ENCODE measurements at places on chromosomes 7 and 10. TPM values are rescaled to one million over a fixed set of nuclear protein-coding genes. Genes with fewer than 3 reads are reported as not detected.

DNA sequence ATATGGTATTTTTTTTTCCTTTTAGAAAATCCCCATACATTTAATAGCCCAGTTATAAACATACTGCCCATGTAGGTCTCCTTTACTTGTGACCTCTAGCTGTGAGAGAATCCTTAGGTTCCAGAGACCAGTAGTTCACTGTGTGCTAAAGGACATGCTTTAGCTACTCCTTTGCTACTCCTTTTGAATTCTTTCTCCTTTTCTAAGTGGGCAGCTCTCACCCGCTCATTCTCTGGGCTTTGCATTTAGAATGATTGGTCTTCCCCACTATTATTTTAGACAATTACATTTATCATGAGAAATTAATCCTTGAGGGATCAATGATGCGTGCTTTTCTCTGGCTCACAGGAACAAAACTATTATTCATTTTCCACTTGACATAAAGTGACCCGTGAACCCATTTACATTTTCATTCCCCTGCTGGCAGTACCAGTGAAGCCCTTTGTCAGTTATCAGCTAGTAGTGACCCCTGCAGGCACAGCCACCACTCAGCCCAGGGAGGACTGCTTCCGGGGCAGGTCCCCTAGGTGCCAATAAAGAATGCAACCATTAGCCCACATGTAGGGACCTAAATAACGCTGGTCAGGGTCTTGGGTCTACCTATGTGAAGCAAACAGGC is 844.3 kb downstream of the CNTNAP2 start:
- no peak for DNase-seq

DNA sequence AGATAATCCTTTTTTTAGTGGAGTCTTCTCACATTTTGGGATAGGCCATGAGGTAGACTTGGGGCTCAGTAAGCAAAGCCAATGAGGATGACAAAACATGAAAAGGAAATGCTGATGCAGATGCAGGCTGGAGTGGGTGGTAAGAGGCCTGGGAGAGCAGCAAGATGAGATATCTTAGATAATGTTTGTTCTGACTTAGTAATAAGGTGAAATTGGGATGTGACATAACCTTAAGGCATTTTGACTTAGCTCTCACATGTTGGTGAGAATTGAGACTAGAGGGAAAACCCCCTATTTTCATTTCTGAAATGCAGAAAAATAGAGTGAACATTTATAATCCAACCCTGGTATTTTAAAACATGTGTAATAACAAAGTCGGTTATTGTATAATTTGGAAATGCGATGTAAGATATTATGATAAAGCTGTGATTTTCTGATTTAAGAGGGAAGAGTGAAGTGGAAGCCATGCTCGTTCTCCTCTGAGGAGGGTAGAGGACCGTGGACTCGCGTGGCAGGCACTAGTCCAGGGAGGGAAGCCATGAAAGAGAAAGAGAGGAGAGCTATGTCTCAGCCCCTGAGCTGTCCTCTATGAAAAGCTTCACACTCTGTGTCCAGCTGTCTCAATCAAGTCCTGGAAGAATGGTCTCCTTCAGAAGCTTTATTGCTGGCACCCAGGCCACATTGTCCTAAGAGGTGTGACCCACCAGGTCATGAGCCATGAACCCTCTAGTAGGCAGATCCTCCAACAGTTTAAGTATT is 57.3 kb downstream of the ST7 start:
- DNase-seq, result no peak

DNA sequence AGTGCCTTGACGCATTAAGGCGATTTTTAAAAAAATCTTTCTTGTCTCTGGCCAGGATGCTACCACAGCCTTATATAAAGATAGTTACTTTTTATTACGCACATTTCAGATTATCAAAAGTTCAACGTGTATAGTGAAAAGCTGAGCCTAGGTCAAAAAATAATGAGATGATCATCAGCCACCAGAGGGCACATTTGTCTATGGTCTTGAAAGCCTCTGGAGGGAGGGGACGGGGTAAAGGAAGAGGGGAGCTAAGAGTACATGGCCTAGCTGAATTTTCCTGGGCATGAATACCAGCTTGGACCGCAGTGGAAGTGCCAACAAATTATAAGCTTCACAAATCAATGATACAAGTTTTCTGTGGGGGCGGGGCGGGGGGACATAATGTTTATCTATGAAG is 285.9 kb upstream of the SMIM30 start:
- no peak for DNase-seq

GRCh38 chr7:29105191-29105590 is 41.1 kb downstream of the CPVL start:
- DNase-seq, result no peak

DNA sequence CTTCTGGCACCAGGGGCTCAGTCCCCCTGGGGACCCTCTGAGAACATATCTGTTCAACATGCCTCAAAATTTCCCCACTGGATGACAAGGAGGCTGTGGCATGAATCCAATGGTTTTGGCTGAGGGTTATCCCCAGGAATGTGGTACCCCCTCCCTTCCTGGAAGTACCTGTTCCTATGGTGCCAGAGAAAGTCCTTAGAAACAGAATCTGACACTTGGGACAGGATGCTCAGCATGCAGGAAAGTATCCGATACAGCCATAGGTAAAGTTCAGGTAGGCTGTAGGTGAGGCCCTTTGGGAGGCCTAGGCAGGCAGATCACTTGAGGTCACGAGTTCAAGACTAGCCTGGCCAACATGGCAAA is 42.7 kb upstream of the A1CF start:
- DNase-seq, result no peak

DNA sequence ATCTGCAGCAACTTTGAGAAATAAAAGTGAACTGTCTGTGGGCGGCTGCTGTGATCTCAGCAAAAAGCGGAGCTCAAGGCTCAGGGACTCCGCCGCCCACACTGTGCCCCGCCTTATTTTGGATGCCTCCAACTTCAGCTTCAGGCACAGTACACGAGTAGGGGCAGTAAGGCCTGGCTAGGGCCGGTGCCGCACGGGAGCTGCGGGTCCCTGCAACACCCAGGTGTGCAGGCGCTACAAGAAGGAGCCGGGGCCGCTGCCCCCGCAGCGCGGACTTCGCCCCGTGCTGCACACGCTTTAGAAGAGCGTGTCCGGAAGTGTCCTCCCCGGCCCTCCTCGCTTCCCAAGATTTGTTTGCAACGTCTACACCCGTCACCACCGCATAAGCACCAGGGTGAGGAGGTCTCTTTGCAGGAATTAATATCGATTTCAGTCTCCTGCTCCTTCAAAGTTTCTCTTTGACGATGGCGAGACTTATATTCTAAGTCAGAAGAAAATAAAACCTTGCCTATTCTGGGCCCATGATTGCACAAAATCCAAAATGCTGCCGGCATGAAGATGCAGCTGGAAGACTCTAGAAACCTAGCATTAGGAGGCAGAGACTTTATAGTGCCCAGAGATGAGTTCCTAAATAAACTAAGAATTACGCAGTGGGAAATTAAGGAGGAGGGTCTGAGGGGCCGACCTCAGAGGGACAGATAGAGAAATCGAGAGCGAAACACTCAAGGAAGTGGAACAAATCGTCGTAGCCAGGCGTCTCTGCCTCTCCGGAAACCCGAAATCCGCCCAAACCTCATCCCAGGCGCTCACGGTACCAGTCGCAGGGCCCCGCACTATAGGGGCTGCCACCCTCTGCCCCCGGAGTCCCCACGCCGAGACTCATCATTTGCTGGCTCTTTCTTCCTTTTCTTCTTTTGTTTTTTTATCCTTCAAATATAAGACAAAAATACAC is 6.4 kb downstream of the VAX1 start:
- no peak for DNase-seq

GRCh38 chr10:132628966-132629900 is 91.6 kb downstream of the INPP5A start:
- DNase-seq, result peak; percentile 49

DNA sequence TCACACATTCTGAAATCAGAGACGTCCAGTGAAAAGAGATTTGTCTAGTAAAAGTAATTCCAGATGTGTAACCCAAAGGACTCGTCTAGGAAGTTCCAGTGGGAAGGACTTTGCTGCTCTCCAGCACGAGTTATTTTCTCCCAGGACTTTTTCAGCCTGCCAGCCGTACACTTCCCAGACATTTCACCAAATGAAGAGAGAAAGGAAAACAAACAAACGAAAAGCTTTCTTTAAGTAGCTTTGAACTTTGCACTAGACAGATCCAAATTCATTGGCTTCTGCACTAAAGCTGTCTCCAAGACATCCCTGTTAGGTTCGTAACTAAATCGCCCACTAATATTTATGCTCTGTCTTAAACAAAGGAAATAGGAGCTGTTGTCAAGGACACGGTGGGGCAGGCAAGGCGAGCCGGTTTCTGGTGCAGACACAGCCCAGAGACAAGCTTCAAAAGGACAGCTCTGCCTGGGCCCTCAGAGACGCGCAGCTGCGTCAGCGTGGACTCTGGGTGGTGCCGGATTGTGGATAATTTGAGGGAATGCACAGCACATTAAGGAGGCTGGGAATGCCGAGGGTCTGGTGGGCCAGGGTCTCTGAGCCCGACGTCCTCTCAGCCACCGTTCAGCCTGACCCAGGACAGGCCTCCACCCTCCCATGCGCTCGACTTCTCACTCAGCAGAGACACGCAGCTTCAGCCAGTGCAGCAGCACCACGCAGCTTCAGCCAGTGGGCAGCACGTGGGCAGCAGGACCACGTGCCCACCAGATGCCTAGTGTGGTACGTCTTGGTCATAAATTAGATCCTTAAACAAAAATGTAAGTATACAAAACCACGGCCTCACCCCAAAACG is 64.1 kb upstream of the INSIG1 start:
- no peak for DNase-seq

DNA sequence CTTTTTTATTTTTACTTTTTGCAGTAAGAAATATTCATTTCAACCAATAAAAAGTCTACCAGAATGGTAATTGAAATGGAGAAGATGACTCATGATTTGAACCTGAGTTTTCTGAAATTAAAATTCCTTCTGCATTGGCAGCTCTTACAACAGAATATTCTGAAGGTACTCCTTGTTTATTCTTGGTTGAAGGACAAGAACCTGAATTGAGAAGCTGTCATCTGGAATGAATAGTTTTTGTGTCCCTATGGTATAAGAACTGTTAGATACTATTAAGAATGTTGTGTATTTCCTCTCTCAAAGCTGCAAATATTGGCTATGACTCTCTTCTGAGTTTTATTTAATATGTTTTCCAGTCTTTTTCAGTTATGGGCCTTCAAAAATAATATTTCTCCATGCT is 56.1 kb downstream of the CDK1 start:
- no peak for DNase-seq

RPEL1 gene
- not detected for total RNA-seq

BMPER gene
- total RNA-seq, result 7.2 TPM
